ENCODE measurements at places on chromosomes 12 and 14.
A peak's percentile ranks its signal among the peaks of the same experiment; 100 is the strongest.

DNA sequence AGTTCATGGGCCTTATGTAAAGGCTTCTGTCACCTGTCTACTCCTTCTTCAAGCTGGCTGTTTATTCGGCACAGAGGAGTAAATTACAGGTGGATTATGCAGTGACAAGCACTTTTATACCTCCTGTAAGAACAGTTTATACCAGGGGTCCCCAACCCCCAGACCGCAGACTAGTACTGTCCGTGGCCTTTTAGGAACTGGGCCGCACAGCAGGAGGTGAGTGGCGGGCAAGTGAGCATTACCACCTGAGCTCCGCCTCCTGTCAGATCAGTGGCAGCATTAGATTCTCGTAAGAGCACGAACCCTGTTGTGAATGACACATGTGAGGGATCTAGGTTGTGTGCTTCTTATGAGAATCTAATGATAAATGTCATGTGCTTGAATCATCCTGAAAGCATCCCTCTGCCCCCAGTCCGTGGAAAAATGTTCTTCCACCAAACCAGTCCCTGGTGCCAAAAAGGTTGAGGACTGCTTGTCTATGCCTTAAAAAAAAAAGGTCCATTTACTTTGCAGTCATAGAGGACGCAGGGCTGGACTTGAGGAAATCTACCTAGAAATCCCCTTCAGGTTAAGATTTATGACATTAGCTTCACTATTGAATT, 78.8 kb downstream of the ETV6 start:
- peak; percentile 83 for DNase-seq

GRCh38 chr14:35682802-35683201, 126.3 kb downstream of the RALGAPA1 start:
- DNase-seq, result no peak

DNA sequence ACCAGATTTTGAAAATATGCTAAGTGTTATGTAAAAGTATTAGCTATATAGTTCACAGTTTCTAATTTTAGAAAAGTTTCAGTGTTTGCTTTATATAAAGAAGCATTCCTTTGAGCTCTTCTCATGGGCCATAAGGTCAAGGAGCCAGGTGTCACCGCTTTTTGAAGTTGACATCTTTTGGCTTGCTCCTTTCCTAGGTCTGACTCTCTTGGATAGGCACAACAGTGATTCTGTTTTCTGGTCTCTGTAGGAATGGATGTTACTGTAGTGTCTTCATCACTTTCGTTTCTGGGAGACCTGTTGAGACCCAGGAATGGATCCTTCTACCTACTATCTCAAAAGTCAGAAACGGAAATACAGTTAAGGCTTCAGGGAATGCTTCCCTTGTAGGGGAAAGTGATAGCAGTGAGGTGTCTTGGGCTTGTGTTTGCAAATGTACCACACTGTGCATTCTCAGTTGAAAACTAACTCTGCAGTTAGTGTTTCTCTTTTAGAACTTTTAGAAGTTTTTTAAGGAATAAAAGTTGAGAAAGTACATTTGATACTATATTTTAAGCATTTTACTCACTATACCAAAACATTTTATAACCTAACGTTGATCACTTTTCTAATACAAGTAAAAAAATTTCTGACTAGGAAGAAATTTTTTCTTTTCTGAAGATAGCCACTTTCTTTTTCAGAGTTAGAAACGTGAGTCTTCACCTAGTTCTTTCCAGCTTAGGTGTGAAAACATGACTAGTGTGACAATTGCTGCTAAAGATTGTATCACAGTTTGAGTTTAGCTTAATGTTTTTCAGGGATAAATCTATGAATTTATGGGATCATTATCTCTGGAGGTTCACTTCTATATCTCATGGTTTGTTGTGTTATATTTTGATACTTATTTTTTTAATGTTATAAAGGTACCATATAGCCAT, 20.8 kb downstream of the VRK1 start:
- no peak for DNase-seq

GRCh38 chr12:62284749-62285148, 24.5 kb downstream of the USP15 start:
- DNase-seq, result no peak

DNA sequence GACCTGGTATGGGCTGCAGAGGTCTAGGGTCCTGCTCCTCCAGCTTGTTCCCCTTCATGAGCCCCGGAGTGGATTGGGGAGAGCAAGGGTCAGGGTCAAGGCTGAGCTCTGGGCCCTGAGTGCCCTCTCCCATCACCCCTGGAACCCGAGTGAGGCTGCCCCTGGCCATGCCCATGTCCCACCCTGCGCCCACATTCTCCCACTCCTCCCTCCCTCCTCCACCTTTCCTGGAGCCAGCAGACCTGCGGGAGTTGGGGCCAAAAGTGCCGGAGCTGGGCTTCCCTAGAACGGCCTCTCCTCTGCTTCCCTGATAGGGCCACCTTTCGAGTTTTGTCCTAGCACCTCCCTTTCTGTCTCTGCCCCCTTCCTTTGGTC, 590 bp downstream of the SCNN1A start:
- no peak for DNase-seq

- DNase-seq, result no peak
Observed at GRCh38 chr14:58088961-58089360, 63.1 kb downstream of the ARMH4 start.

GRCh38 chr12:58576916-58577315, 343.4 kb downstream of the LRIG3 start:
- no peak for DNase-seq

GRCh38 chr12:122743895-122744525, 8.6 kb upstream of the DENR start:
- no peak for DNase-seq

- peak; percentile 90 for DNase-seq
Observed at GRCh38 chr12:119176267-119177055, 2.3 kb upstream of the HSPB8 start.

DNA sequence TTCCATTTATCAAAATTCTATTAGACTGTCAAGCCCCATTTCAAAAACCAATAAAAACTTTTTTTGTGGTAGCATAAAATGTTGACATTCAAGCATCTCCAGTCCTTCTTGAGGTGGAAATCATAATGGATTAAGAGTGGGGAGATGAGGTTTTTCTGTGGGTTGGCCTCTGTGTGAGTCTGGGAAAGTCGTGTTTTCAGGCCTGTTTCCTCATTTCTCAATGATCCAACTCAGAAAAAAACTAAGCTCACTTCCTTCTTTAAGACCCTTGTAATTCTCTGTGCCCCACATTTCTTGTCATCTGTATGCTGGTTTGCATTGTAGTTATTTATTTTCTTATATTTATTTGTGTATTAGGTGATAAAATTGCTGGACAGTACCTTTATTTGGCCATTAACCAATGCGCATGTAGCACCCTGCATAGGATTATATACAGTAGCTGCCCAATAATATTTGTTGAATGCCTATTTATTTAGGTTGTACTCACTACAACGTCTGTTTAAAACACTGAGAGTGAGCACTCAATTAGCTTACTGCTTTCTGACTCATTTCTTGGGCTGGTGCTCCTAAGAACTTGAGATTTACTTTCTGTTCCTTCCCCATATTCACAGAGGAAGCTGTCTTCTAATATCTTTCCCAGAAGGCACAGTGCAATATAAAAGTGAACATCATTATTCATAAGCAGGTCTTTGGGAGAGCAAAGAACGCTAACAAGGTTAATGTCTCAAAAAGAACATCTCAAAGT, 121.9 kb downstream of the DNAI7 start:
- DNase-seq, result no peak

GRCh38 chr12:90036637-90037036, 328.0 kb upstream of the ATP2B1 start:
- DNase-seq, result peak; percentile 18

DNA sequence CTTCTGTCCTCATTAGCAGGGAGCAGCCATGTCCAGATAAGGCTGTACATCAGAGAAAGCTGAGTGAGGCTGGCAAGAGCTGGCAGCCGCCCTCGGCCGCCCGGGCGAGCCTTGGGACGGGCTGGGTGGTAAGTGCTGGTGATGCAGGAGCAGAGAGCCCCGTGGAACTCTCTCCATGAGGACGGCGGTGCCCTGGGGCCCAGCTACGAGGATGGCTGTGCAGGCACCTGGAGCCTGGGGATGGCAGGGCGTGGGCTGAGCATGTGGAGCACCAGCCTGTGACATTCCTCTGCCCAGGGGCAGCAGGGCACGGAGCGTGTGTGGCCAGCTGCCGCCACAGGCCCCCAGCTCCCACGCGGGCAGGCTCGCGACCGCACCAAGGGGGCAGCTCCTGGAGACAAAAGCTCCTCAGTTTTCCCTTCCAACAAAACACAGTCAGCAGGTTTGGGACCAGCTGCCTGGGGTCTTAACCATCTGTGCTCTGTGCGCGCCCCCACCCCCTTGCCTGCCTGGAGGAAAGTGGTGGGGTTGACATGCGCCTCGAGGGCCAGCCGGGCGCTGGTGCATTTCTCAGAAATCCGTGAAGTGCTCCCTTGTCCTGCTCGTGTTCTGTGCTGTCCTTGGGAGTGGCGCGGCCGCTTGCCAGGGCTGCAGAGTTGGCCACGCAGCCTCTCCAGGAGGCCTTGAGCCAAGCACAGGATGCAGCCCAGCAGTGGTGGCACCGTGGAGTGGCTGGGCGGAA, 21.4 kb downstream of the PACS2 start:
- DNase-seq, result no peak

DNA sequence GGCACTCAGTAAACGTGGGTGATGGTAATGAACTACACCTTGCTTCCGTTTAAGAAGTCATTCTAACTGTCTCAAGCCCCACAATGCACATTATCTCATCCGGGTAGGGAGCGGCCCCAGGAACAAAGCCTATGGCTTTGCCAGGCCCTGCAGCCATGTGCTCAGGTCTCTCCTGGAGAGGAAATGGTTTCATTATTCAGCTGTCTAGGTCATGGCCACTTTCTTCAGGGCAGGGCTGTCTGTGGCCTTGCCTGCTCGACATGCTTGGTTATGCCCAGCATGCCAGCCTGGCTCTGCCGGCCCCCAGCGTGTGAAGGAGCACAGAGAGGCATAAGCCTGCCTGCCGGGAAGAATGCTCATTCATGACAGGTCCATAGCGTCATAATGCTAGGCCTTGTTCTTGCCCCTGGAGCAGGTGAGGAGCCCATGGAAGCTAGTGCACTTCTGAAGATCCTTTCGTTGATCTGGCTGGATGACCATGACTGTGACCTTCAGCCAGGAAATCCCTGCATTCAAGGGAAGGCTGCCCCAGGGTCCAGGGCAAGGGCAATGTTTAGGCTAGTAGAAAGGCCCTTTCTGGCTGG, 26.3 kb upstream of the FOS start:
- DNase-seq, result peak; percentile 40

- DNase-seq, result no peak
Observed at GRCh38 chr12:120539303-120539702, 5.1 kb downstream of the RNF10 start.

GRCh38 chr14:79426103-79426755, 785.1 kb downstream of the DIO2 start:
- no peak for DNase-seq
